ENCODE measurements at places on chromosomes 3 and 15. TPM values are rescaled to one million over a fixed set of nuclear protein-coding genes. Genes with fewer than 3 reads are reported as not detected.

PRSS50 gene
- not detected for total RNA-seq

LRRK1 gene
- total RNA-seq: 6.8 TPM

UROC1 gene
- not detected for total RNA-seq

GOLGA8S gene
- 0.13 TPM for total RNA-seq

EIF5A2 gene
- 20.8 TPM for total RNA-seq

CCR3 gene
- not detected for total RNA-seq

ALPK3 gene
- 0.13 TPM for total RNA-seq

EOMES gene
- not detected for total RNA-seq

DNA sequence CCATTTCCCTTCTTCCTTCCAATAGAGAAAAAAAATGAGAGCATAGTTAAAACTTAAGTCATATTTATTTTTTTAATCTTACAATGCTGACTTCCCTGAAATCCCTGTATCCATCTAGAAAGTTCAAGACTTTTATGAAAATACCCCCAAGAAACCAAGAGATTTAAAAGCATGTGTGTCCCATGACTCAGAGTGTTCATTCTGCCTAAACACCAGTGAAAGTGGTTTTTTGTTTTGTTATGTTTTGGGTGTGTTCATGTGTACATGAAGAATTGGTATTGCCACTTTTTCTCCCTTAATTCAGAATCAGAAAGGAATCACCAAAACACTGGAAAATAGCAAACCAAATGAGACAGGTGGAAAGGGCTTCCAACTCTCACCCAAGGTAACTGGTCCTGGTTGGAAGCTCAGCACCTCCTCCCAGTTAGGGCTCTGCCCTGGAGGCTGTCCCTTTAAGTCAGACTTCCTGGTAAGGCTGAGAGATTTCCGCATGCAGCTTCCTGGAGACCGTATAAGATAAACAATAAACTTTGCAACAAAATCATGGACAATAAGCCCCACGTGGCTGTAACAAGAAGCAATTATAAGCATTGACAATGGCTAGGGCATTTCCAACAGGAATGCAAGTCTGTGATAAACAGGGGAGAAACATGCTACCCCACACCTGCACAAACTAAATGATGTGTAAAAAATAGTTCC, 121.9 kb upstream of the ARHGEF3 start:
- no peaks in the 10 kb centered on the region for H3K36me3 ChIP-seq
- H3K4me3 ChIP-seq: no peak overlapping the region
- peaks cover 22% of the 10 kb centered on the region for H3K4me1 ChIP-seq
- peak; percentile 34 for DNase-seq

DNA sequence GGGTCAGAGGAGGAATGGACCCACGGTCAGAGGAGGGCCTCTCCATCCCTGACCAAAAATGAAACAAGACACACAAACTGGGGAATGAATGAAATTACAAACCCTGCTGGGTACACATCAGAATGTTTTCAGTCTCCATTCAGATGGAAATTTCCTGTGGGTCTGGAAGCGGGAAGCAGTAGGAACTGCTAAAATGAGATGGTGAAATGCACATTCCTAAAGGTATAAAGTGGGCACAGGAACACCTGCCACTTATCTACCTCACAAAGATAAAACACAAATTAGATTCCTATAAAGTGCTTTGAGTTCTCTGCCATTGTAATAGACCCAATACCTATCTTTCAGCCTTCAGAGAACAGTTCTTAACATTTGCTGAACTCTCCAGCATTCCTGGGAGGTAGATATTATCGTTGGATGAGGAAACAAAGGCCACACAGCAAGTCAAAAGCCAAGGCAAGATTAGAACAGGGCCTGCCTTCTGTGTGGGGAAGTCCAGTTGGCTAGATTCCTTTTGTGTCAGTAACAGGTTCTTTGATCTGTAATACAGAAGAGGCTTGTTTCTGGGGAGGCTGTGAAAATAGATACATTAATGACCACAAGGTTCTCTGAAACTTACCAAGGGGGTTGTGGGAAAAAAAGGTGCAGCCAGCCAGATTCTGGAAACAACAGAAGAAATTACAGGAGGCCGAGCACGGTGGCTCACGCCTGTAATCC, 98.4 kb downstream of the IGF2BP2 start:
- peak overlapping the region; percentile 81 for H3K27ac ChIP-seq
- no peak for DNase-seq
- no peaks in the 10 kb centered on the region for H3K27me3 ChIP-seq
- H3K4me1 ChIP-seq: peaks cover 57% of the 10 kb centered on the region
- H3K36me3 ChIP-seq: no peaks in the 10 kb centered on the region

- no peak overlapping the region for H3K27ac ChIP-seq
- H3K4me3 ChIP-seq: no peak overlapping the region
- no peaks in the 10 kb centered on the region for H3K27me3 ChIP-seq
- DNase-seq: peak; percentile 39
These were observed 35.2 kb downstream of the DNASE1L3 start for GRCh38 chr3:58175437-58176184.

GRCh38 chr3:131393868-131394267, 12.3 kb downstream of the NUDT16 start:
- peak; percentile 35 for DNase-seq
- no peak overlapping the region for H3K4me3 ChIP-seq
- no peaks in the 10 kb centered on the region for H3K36me3 ChIP-seq
- no peak overlapping the region for H3K27ac ChIP-seq

GRCh38 chr3:14806641-14807263, 12.0 kb upstream of the FGD5 start:
- H3K27ac ChIP-seq: no peak overlapping the region
- no peak overlapping the region for H3K4me3 ChIP-seq
- DNase-seq: peak; percentile 29
- H3K36me3 ChIP-seq: no peaks in the 10 kb centered on the region

GRCh38 chr3:143597774-143598652, 250.3 kb downstream of the SLC9A9 start:
- DNase-seq: no peak
- no peaks in the 10 kb centered on the region for H3K27me3 ChIP-seq

GRCh38 chr15:99582508-99582960, 16.8 kb downstream of the MEF2A start:
- no peak for DNase-seq
- peaks cover 23% of the 10 kb centered on the region for H3K4me1 ChIP-seq
- no peak overlapping the region for H3K4me3 ChIP-seq
- no peaks in the 10 kb centered on the region for H3K36me3 ChIP-seq
- no peak overlapping the region for H3K27ac ChIP-seq
- no peaks in the 10 kb centered on the region for H3K27me3 ChIP-seq

GRCh38 chr15:36458411-36458810, 121.0 kb upstream of the CDIN1 start:
- no peaks in the 10 kb centered on the region for H3K27me3 ChIP-seq
- no peak for DNase-seq
- H3K27ac ChIP-seq: no peak overlapping the region
- no peaks in the 10 kb centered on the region for H3K4me1 ChIP-seq
- no peaks in the 10 kb centered on the region for H3K36me3 ChIP-seq

Data from GM23248 (cell line).